Stimulated activated CD4-positive, alpha-beta T cell treated with anti-CD3 and anti-CD28 coated beads, Interleukin-1b, Interleukin-23, amount 100 ng/mL, for 48 hours (primary cell): ENCODE measurements at places on chromosomes 4 and X.

DNA sequence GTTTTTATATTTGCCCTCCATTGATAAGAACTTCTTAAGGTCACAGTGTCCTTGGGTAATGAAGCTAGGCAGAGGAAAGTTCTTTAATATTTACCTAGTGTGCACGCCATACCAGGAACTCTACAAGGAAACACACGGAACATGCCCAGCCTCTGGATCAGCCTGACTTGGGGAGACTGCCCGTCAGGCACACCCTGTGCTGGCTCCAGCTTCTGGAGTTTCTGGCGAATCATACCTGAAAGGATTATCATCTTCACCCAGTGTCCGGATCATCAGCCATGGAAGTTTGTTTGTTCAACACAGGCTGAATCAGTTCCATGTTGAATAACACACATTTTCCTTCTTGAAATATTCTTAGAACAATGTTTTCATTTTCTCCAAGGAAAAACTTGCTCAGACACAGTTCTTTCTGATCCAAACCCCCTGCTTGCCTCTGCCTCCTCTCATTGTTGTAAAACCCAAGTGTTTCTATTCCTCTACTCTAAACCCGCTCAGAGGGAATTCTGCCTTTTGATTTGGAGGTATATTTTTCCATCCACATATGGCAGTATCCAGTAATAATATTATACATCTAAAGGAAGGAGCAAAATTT lies 176.7 kb downstream of the SHROOM3 start:
- DNase-seq: no peak

- no peak for DNase-seq
Observed at GRCh38 chrX:96394598-96394997, 290.0 kb upstream of the DIAPH2 start.

DNA sequence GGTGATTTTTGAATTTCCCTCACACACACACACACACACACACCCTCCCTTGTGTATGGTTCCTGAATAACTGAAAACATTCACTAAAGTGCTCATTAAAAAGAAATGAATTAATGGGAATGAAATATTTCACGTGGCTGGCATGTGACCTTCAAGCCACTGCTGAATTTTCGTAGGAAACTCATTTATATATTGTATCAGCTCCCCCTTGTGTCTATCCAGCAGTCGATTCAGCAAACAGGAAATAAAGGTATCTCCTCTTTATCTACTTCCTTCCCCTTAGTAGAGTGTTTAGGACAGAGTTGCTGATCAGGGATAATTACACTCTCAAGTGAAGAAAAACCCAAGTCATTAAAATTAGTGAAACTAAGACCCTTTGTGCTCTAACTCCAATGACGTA lies 912.6 kb upstream of the LCORL start:
- no peak for DNase-seq

DNA sequence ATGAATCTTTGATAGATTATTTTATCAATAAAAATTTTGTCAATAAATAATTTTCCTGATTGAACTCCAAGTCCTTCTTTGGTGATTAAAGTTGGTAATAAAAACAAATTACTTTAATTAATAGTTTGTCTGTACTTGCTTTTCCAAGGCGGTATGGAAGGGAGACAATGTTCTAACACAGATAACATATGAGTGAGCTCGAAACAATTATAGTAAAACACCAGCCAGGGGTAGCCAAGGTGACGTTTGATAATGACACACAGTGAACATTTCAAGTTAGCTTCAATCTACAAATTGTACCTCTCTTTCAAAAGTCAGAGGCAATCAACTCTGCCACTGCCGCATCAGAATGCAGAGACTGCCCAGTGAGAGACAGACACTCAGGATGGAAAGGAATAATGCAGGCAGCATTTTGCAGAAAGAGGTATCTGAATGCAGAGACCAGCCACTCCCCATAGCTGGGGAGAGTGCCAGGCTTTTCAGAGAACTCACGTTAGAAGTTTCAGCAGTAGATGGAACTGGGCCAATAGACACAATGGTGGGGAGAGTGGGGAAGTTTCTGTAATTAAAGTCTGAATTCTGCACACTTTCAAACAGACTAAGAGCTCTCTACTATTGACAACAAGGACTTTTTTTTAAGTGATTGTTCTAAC lies 18.1 kb upstream of the ATOH1 start:
- DNase-seq: no peak

DNA sequence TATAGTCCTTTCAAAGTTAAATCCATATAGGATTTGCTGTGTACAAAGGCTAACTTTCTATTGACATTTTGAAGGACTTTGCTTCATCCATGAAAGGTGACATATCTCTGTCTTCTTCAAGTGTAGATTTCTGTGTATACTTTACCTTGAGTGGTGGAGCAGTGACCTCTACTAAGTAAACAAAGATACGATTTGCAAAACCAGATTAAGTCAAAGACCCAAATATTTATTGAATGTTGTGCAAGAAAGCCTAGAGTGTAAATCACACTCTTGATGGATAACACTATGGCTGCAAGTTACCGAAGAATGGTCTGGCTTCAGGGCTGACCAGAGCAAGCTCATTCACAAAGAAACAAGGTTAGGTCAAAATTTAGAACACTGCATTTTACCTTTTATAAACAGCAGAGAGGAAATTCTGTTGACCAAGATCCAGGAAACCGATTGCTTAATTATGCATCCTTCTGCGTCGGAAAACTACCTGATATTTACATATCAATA lies 5.4 kb upstream of the FGG start:
- DNase-seq: no peak

DNA sequence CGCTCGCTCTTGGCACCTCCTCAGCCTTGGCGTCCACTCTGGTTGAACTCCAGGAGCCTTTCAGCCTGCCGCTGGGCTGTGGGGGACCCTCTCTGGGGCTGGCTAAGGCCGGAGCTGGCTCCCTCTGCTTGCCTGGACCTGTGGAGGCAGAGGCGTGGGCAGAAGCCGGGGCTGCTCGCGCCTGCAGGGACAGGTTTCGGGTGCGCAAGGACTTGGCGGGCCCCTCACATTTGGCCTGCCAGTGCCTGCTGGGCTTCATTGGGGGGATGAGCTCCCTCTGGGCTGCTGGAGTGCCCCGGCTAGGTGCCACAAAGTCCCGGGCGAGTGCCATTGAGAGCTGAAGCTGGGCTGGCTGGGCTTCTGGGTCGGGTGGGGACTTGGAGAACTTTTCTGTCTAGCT lies 371.7 kb downstream of the FAM133A start:
- DNase-seq: no peak

GRCh38 chr4:114694770-114695169 lies 96.2 kb downstream of the UGT8 start:
- no peak for DNase-seq

GRCh38 chr4:126727461-126727860 lies 905.3 kb upstream of the INTU start:
- DNase-seq: no peak

DNA sequence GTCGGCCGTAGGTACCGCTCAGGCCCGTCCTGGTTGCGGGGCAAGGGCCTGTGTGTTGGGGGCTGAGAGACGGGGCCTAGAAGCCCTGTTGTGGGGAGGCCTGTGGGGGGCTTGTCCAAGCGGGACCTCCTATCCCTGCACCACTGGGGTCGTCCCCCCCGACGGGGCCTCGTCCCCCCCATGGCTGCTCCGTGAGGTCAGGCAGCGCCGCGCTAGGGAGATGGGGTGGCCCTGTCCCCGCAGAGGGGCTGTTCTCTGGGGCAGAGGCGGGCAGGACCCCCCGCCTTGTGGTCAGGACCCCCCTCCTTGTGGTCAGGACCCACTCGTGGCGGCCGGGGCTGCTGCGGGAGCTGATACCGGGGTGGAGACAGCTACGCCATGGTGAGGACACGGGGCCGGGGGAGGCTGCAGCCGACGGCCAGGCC lies 12.1 kb upstream of the GTPBP6 start:
- DNase-seq: no peak

GRCh38 chrX:47068214-47068613 lies 10.0 kb upstream of the RGN start:
- DNase-seq: no peak

- no peak for DNase-seq
Observed at GRCh38 chrX:27599928-27600327, 9.8 kb downstream of the DCAF8L2 start.

DNA sequence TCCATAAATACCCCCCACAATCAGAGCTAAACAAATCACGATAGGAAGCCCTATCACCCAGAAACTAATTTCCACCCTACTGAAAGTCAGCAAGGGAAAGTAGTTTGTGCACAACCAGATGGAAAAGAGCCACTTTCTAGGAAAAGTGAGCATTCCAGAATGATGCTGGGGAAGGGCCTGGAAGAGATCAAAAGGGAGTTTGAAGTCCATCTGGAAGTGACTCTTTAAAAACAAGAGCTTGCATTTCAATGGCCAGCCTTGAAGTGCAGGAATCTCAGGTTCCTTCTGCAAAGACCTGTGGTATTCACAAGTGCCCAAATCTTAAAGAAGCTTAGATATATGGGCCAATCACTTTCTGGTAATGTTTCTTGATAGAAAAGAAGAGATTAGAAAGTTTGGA lies 97.0 kb upstream of the LDB2 start:
- no peak for DNase-seq

- DNase-seq: no peak
Observed at GRCh38 chr4:142150483-142150882, 514.1 kb downstream of the IL15 start.

GRCh38 chr4:68272380-68272779 lies 26.9 kb upstream of the TMPRSS11B start:
- no peak for DNase-seq

- DNase-seq: no peak
Observed at GRCh38 chrX:127908384-127908783, 143.8 kb downstream of the ACTRT1 start.

- DNase-seq: no peak
Observed at GRCh38 chr4:112889199-112889598, 160.3 kb upstream of the ANK2 start.

DNA sequence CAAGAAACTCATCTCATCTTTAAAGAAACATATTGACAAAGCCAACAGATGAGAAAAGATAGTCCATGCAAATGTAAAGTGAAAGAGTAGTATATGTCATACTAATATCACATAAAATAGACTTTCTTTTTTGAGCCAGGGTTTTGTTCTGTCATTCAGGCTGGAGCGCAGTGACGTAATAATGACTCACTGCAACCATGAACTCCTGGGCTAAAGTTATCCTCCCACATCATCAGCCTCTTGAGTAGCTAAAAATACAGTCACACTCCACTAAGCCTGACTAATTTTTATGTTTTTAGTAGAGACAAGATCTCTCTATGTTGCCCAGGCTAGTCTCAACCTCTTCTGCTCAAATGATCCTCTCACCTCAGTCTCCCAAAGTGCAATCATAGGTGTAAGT lies 51.8 kb upstream of the TRAM1L1 start:
- no peak for DNase-seq

GRCh38 chr4:181970366-181970765 lies 272.8 kb upstream of the TENM3 start:
- no peak for DNase-seq

DNA sequence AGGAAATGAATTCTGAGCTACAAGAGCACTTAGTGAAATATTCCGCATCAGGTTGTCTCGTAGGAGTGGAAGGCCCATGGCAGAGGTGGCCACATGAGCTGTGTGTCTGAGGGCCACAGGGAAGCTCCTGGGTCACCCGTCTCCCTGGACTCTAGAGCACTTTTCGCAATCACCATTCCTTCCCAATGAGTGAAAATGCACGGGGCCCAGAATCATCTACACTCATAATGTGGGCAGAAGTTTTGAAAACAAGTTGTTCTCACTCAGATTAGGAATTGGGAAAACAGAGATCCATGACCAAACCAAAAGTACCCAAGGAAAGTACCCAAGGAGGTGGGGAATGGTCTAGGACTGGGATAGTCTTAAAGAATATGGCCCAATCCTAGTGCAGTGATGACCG lies 94.4 kb downstream of the SCD5 start:
- no peak for DNase-seq

DNA sequence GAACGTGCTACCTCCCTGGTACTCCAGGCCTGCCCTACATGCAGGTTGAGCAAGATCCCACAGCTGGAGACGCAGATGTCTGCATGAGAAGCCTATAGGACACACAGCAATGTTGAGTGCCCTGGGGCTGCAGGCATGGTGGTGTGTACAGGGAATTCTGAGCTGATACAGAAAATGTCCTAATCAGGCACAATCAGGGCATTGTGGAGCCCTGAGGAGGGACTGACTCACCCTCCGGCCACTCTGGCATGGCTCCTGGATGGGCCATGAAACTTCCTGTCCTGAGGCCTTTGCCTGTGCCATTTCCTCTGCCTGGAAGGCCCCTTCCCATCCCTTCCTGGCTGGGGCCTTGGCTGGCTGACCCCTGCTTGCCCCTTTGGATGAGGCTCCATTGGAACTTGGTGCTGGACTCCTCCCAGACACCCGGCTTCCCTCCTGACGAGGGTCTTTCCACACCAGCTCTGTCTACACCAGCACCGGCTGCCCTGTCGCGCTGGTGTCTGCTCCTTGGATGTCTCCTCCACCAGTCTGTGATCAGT lies 16.7 kb upstream of the AFAP1 start:
- no peak for DNase-seq

DNA sequence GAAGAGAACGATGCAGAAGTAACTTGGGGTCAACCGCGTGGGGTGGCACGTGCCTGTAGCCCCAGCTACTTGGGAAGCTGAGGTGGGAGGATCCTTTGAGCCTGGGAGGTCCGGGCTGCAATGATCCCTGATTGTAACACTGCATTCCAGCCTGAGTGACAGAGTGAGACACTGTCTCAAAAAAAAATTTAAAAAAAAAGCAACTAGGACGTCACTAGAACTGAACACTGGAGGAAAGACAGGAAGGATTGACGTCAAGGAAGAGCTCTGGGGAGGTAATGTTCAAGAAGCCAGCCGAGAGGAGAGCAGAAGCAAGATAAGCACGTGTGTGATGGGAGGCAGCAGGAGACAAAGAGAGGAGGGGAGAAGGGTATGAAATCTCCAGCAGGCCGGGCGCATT lies 28.7 kb downstream of the S100G start:
- no peak for DNase-seq
